ENCODE measurements at places on chromosomes 2 and 18. TPM values are rescaled to one million over a fixed set of nuclear protein-coding genes. Genes with fewer than 3 reads are reported as not detected.

The KCNS3 gene
- total RNA-seq: 0.31 TPM

The NRP2 gene
- 109 TPM for total RNA-seq

The KDSR gene
- total RNA-seq: 9.6 TPM

The VWC2L gene
- not detected for total RNA-seq

The KCNG3 gene
- total RNA-seq: not detected

The STPG4 gene
- total RNA-seq: 0.31 TPM

The NOL4 gene
- not detected for total RNA-seq

The CD8B2 gene
- not detected for total RNA-seq

The EDAR gene
- total RNA-seq: not detected

The RAX gene
- not detected for total RNA-seq

The NOSTRIN gene
- total RNA-seq: 6.1 TPM

The ERICH2 gene
- total RNA-seq: not detected

The PROKR1 gene
- not detected for total RNA-seq

The ALPG gene
- not detected for total RNA-seq

The CPLX4 gene
- total RNA-seq: not detected

The ALPP gene
- total RNA-seq: not detected

The CTAGE1 gene
- not detected for total RNA-seq

The CCDC85A gene
- total RNA-seq: 20.9 TPM

The DCAF17 gene
- 8.9 TPM for total RNA-seq

The GAL3ST2 gene
- not detected for total RNA-seq

The SOWAHC gene
- total RNA-seq: 7.7 TPM

The CRYGD gene
- not detected for total RNA-seq
